ENCODE measurements at places on chromosomes 6 and 20. TPM values are rescaled to one million over a fixed set of nuclear protein-coding genes. Genes with fewer than 3 reads are reported as not detected.
A peak's percentile ranks its signal among the peaks of the same experiment; 100 is the strongest.

DNA sequence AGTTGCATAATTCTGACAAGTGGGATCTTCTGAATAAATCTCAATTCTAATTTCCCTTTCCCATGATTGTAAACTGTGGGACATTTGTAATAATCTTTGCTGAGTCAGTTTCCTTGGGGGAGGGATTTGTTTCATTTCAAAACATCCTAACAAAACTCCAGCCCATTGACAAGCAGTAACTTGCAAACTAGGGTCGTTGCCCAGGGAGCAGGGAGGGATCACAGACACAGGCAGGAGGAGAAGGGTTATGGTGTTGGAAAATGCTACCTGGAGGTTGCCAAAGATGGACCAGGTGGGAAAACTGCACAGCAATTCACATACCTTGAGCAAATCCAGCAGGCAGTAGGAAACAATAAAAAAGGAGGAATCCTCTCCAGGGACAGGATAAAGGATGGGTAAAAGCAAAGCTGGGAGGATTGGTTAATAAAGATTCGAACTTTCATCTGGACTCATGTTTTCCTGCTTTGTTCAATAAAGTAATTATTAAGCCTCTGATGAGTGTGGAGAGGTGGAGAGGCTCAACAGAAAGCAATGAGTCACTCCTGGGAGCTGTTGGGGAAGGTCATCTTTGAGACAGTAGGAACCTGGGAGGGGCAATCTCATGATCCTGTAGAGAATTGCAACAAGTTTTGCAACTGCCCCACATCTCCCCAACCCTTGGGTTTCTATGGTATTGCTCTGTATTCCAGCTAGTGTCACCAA is 87.3 kb upstream of the AKIRIN2 start:
- no peak for DNase-seq
- H3K27ac ChIP-seq: no peak overlapping the region
- H3K27me3 ChIP-seq: no peaks in the 10 kb centered on the region
- H3K4me1 ChIP-seq: no peaks in the 10 kb centered on the region
- no peak overlapping the region for H3K4me3 ChIP-seq

DNA sequence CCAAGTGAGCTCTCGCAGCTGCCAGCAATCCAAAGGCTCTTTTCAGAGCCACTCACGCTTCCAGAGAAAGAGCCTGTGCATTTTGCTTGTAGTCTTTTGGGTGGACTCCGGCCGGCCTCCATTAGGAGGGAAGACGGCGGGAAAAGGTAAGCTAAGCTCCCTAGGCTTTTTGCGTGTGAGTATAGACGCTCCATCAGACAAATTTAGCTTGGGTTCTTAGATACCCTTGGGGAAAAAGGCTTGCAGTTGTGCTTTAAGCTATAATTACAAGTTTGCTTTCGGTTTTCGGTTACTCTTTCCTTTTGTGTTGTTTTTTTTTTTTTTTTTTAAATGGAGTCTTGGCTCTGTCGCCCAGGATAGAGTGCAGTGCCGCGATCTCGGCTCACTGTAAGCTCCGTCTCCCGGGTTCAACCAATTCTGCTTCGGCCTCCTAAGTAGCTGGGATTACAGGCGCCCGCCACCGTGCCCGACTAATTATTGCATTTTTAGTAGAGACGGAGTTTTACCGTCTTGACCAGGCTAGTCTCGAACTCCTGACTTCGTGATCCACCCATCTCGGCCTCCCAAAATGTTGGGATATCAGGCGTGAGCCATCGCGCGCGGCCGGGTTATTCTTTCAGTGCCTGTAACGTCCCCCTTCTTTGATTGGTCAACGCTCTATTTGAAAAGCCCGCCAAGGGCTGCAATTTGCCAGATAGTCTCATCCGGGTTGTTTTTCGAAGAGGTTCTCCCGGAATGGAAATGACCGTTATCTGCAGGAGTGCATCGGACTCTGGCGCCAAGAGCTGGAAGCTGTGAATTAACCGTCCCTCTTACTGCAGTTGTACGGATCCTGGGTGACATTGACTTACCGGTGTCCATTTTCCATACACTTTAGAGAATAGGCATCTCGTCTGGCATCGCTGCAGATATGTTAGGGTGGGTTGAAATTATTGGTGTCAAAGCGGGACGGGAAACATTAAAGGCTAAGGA is 18.1 kb downstream of the OR2B2 start:
- peak; percentile 92 for DNase-seq
- no peaks in the 10 kb centered on the region for H3K36me3 ChIP-seq
- peak overlapping the region; percentile 67 for H3K4me3 ChIP-seq
- H3K4me1 ChIP-seq: peaks cover 30% of the 10 kb centered on the region

The SLC22A16 gene
- not detected for total RNA-seq

GRCh38 chr20:47066484-47067270 is 172.0 kb downstream of the EYA2 start:
- no peak for DNase-seq
- H3K36me3 ChIP-seq: no peaks in the 10 kb centered on the region
- H3K4me1 ChIP-seq: no peaks in the 10 kb centered on the region
- no peaks in the 10 kb centered on the region for H3K27me3 ChIP-seq
- no peak overlapping the region for H3K27ac ChIP-seq

All from right atrium auricular region (tissue), 2 donors.